Smooth muscle cell of trachea (primary cell): ENCODE measurements at places on chromosomes 7 and 10. TPM values are rescaled to one million over a fixed set of nuclear protein-coding genes. Genes with fewer than 3 reads are reported as not detected.

The SORCS3 gene
- not detected in 2 replicates for total RNA-seq

The EPC1 gene
- 14.7 and 19.8 TPM in 2 replicates for total RNA-seq

The PDGFA gene
- 2.5 and 13.1 TPM in 2 replicates for total RNA-seq

The RELN gene
- total RNA-seq = 4.7 and 6.0 TPM in 2 replicates

The AKR1C2 gene
- total RNA-seq = 51.9 and 62.1 TPM in 2 replicates

The KCNIP2 gene
- total RNA-seq = 0.29 and 0.66 TPM in 2 replicates

The SPDYE1 gene
- total RNA-seq = not detected in 2 replicates

The TMEM176A gene
- total RNA-seq = 0.33 TPM in 1 of 2 replicates, not detected in the other

The OR2A7 gene
- 0.29 and 0.33 TPM in 2 replicates for total RNA-seq
